ENCODE measurements at places on chromosomes 11 and 22.

- DNase-seq: no peak
Measured at GRCh38 chr11:45061641-45062040, 84.8 kb upstream of the PRDM11 start.

DNA sequence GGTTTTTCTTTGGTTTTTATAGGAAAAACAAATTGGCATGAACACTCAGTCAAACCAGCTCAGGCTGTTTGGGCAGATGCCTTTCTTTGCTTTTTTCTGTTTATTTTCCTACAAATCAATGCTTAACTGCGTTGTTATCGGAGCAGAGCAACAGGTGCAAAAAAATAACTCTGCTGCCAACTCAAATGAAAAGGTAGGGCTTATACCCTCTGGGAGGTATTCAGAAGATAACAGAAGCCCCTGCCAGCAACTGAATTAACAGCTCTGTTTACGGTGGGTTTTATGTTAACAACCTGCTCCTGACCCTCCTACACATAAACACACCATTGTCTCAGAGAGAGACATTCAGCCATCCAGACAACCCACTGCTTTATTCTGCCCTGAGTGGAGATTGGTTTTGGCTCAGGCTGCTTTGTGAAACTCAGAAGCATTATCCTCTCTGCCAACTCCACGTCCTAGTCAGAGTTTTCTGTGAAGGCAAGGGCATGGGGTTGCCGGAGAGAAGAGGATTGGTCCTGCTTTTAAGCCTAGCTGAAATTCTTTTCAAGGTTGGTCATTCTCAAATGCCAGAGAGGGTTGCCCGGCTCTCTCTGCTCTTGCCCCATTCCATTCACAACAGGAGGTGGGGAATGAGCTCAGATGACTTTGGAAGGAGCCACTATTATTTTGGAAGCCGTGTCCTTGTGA is 11.4 kb downstream of the EHF start:
- DNase-seq: no peak

- DNase-seq: no peak
Measured at GRCh38 chr11:58043379-58043778, 12.6 kb downstream of the OR6Q1 start.

- DNase-seq: no peak
Measured at GRCh38 chr11:67116758-67117105, 2.3 kb upstream of the KDM2A start.

GRCh38 chr22:46869831-46870441 is 107.5 kb downstream of the TBC1D22A start:
- DNase-seq: no peak

DNA sequence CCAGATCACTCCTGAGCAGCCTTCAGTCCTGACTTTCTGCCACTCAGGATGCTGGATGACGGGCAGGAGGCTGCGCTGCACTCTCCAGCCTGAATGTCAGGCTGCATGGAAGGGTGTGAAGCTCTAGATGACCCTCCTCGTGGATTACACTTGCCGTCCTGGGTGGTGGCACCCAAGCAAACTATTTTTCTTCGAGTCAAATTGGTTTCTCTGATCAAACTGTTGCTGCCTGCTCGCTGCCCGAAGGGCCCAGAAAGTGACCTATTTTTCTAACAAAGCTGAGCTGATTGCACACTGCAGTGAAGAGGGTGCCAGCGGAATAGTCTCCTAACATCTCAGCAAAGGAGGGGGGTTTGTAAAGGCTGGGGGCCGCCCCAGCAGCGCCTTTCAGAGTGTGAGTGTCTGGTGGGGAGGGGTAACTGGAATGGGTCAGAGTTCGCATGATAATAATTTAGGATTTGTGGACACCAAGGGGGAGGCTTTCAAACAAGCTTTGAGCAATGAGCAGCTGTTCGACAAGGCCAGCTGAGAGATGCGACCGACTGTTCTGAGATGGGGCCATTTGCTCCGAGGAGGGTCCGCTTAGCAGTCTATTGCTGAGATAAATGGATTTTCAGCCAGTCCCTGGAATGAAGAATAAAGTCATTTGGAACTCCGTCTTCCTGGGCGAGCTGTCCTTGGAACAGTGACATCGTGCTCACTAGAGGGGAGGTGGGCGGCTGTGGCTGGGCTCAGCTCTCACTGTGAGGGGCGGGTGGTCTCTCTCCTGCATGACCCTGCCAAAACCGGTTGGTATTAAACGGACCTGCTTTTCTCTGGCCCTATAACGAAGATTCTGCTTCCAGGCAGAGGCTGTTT is 537.6 kb downstream of the BRD1 start:
- no peak for DNase-seq

DNA sequence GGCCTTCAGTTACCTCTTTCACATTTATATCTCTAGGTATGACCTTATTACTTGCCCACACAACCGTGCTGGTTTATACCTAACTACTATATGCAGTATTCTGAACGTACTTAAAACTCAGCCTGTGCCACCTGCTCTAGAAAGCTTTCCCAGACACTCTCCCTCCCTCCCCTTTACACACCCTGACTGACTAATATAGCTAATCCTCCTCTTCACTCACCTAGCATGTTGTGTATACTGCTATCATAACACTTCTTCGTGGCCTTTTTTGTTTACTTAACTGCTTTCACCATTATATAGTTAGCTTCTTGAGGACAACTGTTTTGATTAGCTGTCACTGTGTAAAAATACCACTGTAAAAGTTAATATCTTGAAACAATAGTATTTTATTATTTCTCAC is 23.5 kb downstream of the RNF214 start:
- no peak for DNase-seq

DNA sequence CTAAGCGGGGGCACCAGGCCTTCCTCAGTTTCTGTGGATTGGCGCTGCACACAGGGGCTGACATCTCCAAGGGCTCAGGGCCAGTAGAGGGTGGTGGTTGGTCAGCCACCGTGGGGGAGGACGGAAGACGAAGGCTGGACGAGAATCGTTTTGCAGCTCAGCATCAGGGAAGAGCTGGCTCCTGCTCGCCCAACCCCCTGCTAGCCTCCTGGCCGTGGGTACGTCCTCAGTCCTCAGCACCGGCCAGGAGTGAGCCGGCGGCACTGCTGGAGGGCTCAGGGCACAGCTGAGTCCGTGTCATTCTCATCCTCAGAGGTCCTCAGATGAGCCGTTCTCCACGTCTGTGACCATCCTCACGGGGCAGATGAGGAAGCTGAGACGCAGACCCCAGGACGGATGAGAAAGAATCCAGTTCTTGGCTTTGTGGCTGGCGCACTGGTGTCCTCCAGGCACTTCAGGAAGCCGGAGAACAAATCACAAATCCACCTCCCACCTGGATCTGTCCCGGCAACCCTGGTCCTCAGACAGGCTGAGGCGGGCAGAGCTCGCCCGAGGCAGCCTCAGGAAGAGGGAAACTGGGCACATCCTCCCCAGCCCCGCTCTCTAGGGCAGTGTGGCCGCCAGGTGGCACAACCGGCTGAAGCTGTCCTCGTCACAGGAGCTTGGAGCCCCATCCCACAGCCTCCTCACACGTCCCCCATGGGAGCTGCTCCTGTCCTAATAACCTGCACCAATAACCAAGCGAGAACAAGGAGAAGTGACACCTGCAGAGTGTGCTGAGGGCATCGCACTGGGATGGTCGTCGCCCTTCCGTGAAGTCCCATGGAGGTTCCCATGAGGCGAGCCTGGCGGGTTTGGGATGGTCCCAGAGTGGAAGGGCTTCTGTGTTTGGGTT is 393.7 kb downstream of the BRD1 start:
- peak; percentile 22 for DNase-seq

DNA sequence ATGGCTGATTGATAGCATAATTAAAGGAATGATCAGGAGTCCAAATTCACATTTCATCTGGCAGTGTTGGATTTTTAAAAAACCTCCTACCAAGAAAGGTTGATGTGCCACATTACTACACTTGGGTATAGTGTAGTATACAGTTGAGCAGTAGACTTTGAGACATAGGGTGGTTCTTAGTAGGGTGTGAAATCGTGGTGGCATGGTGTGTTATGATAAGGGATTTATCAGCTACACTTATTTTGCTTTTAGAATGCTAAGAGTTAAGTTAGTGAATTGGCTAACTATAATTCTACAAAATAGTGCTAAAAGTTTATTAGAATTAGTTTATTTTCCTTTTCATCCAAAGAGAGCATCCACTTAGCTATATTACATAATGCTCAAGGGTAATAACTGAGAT is 13.1 kb downstream of the TBCEL start:
- peak; percentile 31 for DNase-seq

DNA sequence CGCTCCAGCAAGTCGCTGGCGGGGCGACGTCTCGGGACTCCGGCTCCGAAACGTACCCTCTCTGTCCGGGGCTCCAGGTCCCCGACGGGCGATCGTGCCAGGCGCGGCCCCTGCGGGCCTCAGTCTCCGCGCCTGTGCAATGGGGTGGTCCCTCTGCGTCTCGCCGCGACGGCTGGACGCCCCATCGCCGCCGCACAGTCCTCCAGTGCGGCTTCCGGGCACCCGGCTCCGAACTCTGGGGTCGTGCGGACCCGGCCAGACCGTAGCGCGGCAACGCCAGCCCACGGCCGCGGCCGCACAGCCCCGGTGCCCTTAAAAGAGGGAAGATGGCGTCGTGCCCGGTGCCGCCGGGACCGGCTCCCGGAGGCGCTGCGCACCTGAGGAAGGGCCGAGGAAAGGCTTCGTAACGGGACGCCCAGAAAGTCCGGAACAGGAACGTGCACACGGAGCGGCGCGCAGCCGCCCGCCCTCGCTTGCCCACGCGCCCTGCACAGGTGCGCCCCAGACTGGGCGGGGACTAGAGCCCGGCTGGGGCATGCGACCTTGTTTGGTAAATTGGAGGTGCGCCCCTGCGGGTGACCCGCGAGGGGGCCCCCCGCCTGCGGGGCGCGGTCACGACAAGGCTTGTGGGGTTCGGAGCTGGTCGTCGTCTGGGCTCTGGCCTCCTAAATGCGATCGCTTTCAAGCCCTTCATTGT is 525 bp downstream of the BIK start:
- DNase-seq: peak; percentile 56

DNA sequence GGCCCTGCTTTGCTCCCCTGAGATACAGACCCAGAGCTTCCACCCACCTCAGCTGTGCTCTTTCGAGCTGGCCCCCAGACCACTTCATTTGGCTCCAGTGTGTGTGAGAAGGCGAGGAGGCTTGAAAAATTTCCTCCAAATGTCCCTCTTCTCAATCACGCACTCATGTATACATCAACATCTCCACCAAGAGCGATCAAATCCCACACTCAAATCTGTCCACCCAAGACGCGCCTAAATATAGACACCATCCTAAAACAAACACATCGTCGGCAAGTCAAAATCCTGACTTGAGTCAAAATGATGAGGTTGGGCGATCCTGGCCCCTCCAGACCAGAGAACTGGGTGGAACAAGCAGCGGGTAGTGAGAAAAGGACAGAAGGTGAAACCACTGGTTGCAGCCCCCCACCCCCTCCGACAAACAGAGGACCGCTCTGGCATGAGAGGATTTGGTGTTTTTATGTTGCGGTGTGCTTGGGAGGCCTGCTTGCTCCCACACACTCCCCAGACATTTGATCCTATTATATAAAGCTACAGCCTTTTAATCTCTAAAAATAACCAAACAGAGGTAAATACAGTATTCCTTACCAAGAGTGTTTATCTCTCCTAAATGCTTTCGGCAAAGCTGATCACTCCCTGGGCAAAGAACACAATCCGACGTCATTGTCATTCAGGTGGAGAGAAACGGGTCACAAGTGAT is 10.2 kb downstream of the MN1 start:
- no peak for DNase-seq

- DNase-seq: no peak
Measured at GRCh38 chr11:11532574-11532973, 89.2 kb downstream of the GALNT18 start.

DNA sequence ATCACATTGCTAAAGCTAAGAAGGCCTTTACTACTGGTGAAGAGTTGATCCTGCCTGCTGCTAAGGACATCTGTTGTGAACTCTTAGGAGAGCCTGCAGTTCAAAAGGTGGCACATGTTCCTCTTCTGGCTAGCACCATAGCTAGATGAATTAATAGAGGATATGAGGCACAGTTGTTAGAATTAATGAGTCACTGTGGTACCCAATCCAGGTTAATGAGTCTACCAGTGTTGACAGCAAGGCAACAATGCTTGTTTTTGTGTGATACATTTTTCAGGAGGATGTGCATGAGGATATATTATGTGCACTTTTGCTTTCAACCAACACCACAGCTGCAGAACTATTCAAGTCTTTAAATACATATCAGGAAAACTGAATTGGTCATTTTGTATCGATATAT is 12.0 kb downstream of the C11orf58 start:
- no peak for DNase-seq

- DNase-seq: no peak
Measured at GRCh38 chr11:95682552-95682951, 107.0 kb downstream of the FAM76B start.

GRCh38 chr11:59283311-59283710 is 70.6 kb upstream of the MPEG1 start:
- DNase-seq: no peak

DNA sequence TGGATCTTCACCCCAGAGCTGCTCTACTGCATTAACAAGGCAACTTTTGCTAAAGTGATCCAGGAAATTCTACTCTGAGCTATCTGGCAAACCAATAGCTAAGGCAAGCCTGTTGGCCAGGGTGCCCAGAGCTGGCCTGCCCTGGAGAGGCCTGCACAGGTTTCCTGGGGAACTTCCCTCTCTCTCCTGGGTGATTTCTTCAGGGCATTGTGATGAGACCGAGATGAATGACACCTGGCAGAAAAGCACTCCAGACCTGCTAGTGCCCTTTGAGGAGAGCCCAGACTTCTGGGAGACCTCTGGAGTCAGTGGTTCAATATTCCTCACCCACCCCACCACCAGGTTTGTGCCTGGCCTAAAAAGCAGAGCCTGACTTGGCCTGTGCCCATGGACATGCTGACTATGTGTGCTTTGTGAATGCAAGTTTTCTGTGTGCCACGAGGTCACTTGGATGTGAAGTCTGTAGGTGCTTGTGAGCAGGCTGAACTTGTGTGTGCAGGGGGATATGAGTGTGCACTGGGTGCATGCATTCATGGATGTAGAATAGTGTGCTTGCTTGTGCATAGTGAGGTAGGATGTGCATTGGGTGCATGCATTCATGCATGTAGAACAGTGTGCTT is 4.4 kb upstream of the APLNR start:
- no peak for DNase-seq

GRCh38 chr11:76388408-76388807 is 7.3 kb downstream of the GVQW3 start:
- DNase-seq: no peak

DNA sequence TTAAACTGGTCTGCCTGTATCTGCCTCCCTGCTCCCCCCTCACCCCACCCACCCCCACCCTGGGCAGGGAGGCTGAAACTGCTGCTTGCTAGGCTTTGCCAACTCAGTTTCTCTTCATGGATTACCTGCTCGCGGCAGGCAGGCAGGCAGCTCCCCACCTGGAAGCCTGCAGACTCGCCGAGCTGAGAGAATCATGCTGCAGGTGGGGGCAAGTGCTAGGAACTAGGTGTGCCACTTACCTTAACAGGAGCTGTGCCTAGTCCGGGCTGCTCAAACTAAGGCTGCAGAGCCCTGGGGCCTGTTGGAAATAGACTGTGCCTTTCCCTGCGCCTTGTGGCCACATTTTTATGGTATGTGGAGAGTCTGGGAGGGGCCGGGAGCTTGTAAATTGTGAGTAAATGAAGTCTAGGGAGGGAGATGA is 30.3 kb downstream of the MARK2 start:
- no peak for DNase-seq
